HAP-1 (cell line): ENCODE measurements at places on chromosomes 12 and 14.

GRCh38 chr12:20503858-20504257 lies 135.5 kb downstream of the PDE3A start:
- no peak for DNase-seq

GRCh38 chr14:22314183-22314820 lies 274.7 kb downstream of the DAD1 start:
- DNase-seq: peak; percentile 63

DNA sequence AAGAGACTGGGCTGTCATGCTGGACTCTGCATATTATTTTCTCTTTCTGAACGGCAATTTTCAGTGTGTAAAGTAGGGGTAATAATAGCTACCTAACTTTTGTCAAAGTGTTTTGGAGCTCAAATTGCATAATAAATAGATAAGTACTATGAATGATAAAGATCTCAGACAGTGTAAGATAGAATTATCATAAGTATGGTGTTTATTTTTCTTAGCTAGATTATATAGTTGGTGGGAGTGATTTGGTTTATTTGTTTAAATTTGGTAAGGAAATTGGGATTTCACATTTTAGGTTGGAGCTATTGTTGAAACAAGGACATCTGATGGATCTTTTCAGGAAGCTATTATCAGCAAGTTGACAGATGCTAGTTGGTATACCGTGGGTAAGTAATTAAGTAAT lies 7.4 kb downstream of the ARID4A start:
- DNase-seq: peak; percentile 39

- DNase-seq: no peak
Observed at GRCh38 chr12:98808243-98808875, 163.3 kb downstream of the APAF1 start.

GRCh38 chr12:26245175-26245942 lies 50.0 kb downstream of the SSPN start:
- DNase-seq: no peak

GRCh38 chr12:59088673-59089072 lies 168.4 kb upstream of the LRIG3 start:
- DNase-seq: no peak

- no peak for DNase-seq
Observed at GRCh38 chr12:18332173-18332572, 70.9 kb downstream of the PIK3C2G start.

DNA sequence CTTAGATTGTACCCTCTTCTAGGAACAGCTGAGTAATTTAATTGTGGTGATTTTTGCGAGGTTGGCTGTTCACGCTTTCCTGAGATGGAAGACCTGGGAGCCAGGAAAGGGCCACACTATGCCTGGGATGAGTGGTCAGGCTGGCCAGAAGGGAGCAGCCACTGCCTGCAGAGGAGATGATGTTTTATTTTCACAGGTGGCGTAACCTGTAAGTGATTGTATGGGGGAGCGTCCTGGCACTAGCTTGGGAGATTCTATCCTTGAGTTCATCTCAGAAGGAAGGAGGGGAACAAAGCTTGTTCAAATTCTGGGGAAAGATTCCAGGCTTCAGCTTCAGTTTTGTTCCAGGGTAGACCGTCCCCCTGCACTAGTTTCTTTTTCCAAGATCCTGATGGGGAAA lies 1.2 kb downstream of the RPH3A start:
- no peak for DNase-seq

DNA sequence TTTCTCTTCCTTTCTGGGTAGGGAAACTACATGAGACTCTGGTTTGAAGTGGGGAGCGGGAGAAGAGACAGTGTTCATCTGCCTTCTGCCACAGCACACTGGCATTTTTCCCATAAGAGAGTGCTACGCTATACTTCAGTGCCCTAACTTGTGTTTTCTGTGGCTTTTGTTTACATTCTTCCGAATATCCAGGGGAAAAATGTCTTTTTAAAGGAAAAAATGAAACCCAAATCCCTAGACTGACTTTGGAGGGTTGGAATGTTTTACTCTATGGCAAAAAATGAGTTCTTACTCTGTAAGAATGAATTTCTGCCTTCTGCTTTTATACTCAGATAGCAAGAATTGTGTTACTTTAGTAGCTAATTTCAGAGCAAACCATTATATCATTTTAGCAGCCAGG lies 88.1 kb upstream of the TMEM263 start:
- DNase-seq: no peak

GRCh38 chr12:27185234-27186021 lies 58.7 kb upstream of the STK38L start:
- DNase-seq: no peak

GRCh38 chr12:14903386-14904098 lies 17.9 kb upstream of the MGP start:
- no peak for DNase-seq

DNA sequence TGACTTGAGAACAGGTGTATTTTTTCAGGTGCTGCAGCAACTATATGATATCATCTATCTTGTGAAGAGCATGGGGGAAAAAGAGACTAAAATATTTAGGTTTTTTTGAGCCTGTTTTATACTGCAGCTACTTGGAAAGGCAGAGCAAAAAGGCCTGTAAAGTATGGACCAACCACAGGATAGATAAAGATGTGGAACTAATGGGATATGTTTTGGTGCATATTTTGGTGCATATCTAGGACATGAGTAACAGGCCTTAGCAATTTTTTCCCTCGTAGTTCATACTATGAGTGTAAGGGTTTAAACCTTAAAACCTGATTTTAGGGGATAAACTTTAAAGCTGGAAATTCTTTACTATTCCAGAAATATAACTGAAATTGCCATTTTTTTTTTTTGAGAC lies 6.0 kb upstream of the GTSF1 start:
- no peak for DNase-seq

DNA sequence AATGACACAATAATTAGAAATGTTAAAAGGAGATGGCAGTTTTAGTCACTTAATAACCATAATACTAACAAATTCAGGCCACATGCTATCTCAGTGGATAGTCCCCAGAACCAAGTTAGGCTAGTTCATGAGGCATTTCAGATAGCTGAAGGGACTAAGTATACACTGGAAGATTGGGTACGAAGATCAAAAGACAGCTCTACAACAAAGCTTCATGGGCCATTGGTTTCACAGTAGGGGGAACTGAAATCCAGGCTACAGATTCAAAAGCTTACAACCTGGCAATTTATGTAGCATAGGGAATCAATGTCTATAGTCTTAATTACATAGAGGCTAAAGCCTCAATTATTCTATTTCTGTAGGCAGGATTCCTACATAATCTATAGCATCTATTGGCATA lies 343.0 kb downstream of the RGS6 start:
- DNase-seq: no peak

DNA sequence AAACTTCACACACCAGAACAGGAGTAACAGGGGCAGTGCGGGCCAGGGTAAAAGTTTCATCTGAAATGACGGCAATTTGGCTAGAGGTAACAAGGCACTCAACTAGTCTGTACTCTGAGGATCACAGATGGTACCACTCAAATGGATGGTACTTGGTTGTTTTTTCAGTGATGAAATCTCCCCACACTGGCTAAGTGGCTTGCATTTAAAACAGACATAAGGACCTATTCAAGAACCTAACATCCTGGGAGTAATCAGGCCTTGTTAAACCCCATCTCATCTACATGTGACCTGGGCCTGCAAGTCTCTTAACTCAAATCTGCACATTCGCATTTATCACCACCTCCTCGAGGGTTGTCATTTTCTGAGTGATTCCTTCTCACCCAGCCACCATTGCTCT lies 90.8 kb downstream of the PRKAB1 start:
- DNase-seq: no peak

GRCh38 chr12:112418608-112419296 lies at the start of gene PTPN11:
Gene PTPN11, plus strand, starts transcription at chr12:112418947. Its CDS starts 165 bp downstream, at chr12:112419112.
- DNase-seq: peak; percentile 70

- no peak for DNase-seq
Observed at GRCh38 chr12:69600804-69601203, 9.9 kb downstream of the LRRC10 start.

- no peak for DNase-seq
Observed at GRCh38 chr12:13049816-13050215, 5.6 kb downstream of the FAM234B start.

DNA sequence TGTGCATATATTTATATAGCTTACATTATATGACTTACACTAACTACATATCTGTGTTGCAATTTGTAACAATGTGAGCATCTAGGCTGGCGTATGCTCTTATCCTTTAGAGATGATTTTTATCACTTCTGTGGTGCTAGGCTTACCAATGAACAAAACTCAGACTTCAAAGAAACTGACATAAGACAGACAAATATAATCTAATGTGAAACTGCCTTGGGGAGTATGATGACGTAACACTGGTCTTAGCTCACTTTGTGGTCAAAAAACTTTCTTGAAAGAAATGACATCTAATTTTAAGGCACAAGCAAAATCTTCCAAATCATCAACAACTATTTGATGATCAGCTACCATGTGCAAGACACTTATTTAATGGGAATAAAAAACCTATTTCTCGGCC lies 50.0 kb downstream of the SOX5 start:
- no peak for DNase-seq

- DNase-seq: peak; percentile 19
Observed at GRCh38 chr12:65926119-65926908, 102.0 kb downstream of the HMGA2 start.

DNA sequence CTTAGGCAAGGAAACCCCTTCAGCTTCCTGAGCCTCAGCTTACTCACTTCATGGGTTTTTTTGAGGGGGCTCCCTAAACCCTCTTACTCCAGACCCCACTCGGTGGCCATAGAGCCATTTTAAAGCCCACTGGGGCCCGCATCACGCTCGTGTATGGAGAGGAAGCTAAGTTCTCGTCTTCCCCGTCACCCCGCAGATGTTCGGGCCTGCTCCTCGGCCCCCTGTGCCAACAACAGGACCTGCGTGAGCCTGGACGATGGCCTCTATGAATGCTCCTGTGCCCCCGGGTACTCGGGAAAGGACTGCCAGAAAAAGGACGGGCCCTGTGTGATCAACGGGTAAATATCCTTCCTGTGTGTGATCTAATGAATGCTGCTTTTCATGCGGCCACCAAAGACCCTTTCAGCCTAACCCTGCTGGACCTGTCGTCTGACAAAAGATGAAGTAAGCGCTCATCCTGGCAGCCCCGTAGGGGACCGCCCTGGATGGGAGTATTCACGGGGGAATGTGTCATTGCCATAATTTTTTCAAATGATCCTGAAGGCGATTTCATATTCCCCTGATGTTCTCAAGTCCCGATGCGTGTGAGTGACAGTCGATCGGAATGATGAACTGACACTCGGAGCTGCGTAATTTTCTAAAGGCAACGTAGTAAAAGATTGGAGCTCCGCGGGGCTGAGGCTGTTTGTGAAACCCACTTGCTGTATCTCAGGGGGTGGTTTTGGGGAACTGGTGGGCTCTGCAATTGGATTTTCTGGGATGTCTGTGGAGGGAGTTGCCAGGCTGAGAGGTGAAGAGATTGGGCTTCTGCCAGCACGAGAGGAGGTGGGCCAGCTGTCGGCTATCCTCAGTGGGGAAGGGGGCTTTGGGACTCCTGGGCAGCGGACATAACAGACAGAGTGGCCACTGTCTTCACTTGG lies 5.4 kb downstream of the DLK1 start:
- no peak for DNase-seq

DNA sequence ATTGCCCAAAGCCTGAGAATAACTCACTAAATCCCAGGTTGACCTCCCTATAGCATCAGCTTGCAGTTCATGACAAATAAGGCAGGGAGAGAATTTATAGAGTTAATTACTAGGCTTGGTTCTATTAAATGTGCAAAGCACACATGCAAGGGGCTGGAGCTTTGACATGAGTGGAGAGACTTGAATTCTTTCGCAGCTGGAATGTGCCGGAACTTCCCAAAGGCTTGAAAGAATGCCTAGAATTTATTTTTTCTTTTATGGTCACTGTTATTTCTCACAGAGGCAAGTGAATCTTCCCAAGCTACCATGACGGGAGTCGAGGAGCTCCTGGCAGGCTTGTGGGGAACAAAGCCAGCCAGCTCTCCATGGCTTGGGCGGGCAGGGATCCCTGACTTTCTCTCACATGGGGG lies 95.5 kb upstream of the USP44 start:
- DNase-seq: peak; percentile 51

DNA sequence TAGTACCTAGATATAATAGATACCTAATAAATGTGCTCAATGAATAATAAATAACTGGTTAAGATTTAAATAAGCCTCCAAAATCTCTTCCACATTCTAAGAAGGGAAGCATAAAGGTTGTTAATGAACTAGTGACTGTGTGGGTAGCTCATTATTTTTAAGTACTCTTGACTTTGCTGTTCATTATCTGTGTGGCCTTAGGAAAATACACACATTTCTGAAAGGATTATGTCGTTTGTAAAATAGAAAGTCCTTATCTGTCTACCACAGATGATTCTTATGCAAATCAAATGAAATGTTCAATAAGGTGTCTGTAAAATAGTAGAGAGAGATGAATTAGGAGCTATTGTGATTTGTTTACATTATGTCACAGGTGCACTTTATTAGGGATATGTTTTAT lies 119.5 kb downstream of the LRRK2 start:
- peak; percentile 76 for DNase-seq

DNA sequence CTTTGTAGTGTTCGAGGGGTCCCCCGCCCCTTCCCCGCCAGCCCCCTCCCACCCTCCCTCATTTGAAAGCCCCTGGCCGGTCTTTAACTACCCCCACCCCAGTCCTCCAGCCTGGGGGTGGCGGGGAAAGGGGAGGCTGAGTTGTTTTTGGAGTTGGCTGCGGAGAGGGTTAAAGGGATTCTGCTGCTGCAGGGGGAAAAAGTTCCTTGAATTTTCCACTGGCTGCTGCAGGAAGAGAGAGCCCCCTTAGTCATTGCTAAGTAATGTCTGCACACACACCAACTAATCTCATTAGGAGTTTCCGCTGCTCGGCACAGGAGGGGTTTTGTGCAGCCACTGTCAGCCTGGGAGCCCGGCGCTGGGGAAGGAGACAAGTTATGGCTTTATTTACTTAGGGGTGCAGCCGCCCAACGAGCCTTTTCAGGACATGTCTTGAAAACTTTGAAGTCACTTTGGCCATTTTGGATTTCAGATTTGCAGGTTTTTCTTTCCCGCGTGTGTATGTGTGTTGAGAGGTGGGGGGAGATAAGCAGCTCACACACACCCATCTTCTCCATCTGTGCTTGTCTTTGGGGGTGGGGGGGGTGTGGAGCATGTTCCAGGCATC lies 1.8 kb downstream of the ELK3 start:
- peak; percentile 43 for DNase-seq

DNA sequence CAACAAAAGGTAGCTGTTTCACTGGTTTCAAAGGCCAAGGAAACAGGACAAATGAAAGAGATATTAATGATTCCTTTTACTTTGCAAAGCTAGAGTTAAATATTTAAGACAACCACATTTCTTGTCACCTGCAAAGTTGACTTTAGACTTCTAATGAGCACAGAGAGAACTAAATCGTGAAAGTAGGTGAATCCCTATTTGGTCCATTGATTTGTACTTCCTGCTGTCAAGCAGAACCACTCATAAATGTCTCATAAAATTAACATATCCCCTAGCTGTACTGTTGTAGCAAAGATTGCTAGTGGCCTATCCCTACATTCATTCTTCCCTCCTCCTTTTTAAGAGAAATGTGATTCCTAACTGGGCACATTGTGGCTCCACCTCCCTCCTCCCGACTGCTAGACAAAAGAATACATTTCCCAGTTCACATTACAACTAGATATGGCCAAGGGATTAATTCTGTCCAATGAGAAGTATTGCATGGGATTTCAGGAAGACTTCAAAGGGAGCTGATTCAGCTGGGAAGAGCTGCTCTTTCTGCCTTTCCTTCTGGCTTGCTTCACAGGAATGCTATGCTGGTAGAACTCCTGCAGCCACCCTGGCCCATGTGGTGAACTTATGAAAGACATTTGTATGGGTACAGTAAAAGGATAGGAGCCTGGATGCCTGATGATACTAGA lies 227.5 kb upstream of the ABCD2 start:
- DNase-seq: peak; percentile 91

GRCh38 chr12:10122689-10123088 lies 7.3 kb downstream of the CLEC7A start:
- DNase-seq: no peak

GRCh38 chr12:106978035-106978800 lies 8.7 kb downstream of the MTERF2 start:
- peak; percentile 32 for DNase-seq
